SK-MEL-5 (cell line): ENCODE measurements at places on chromosomes 5 and 9. TPM values are rescaled to one million over a fixed set of nuclear protein-coding genes. Genes with fewer than 3 reads are reported as not detected.

Gene PCDHA4
- total RNA-seq, result 0.48 and 0.67 TPM in 2 replicates

Gene ITGA2
- total RNA-seq, result 7.0 and 8.4 TPM in 2 replicates

Gene PPIC
- 16.6 and 20.1 TPM in 2 replicates for total RNA-seq

Gene CDKN2A
- not detected in 2 replicates for total RNA-seq

Gene GRXCR2
- not detected in 2 replicates for total RNA-seq

Gene QRFP
- total RNA-seq, result not detected in 2 replicates

Gene ABITRAM
- 11.8 and 14.1 TPM in 2 replicates for total RNA-seq
